NAMALWA (cell line): ENCODE measurements at places on chromosomes 1 and 21.

DNA sequence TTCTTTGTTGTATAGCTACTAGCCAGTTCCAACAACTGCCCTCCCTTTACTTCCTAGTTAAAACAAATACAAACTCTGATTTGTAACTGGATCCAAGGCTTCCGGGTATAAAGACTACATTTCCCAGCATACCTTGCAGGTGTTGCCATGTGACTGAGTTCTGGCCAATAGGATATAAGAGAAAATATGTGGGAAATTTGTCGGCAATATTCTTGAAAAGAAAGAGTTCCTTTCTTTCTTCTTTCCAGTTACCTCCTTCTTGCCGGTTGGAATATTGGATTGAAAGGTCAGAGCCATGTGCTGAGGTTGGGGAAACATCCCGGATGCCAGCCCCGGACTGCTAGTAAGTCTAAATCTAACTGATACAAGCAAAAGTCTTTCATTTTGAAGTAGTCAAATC lies 23.0 kb upstream of the ZBTB40 start:
- DNase-seq = peak; percentile 90

- DNase-seq = no peak
Measured at GRCh38 chr21:42081931-42082381, 10.8 kb downstream of the UMODL1 start.

DNA sequence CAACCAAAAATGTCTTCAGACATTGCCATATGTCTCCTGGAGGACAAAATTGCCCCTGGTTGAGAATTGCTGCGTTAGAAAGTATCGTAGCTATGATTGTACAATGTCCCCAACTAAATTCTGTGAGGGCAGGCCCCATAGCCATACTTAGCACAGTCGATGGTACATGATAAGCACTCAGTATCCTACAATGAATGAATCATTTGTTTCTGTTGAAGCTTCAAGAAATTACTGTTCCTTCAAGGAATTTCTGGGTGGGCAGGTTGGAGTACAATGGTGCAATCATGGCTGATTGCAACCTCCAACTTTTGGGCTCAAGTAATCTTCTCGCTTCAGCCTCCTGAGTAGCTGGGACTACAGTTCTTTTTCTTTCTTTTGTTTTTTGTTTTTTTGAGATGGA lies 4.7 kb downstream of the CAP1 start:
- DNase-seq = no peak

GRCh38 chr1:113088972-113089371 lies 16.0 kb downstream of the LRIG2 start:
- DNase-seq = no peak

GRCh38 chr1:183588827-183589226 lies 1.4 kb downstream of the NCF2 start:
- no peak for DNase-seq

DNA sequence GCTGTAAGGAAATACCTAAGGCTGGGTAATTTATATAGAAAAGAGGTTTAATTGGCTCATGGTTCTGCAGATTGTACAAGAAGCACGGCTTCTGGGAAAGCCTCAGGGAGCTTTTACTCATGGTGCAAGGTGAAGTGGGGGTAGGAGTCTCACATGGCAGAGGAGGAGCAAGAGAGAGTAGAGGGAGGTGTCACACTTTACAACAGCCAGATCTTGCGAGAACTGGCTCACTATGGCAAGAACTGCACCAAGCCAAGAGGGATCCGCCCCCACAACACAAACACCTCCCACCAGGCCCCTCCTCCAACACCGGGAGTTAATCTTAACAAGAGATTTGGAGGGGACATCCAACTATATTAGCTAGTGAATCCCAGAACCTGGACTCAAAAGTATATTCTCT lies 135.4 kb upstream of the SOD1 start:
- DNase-seq = no peak

DNA sequence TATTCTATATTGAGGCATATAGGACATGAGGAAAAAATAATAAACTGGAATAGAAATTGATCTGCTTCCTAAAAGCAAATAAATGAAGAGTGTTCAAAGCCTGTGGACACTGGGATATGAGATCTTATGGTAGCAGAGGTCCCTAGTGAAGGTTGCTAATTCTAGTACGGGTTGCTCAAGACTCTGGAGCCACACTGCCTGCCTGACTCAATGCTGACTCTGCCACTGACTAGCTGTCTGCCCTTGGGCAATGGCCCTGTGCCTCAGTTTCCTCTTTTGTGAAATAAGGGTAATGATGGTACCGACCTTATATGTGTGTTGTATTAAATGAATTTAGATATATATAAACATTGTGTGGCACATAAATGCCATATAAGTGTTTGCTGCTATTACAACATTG lies 59.0 kb upstream of the C1orf53 start:
- DNase-seq = no peak

GRCh38 chr21:45886610-45887026 lies 95.0 kb upstream of the COL6A1 start:
- no peak for DNase-seq

DNA sequence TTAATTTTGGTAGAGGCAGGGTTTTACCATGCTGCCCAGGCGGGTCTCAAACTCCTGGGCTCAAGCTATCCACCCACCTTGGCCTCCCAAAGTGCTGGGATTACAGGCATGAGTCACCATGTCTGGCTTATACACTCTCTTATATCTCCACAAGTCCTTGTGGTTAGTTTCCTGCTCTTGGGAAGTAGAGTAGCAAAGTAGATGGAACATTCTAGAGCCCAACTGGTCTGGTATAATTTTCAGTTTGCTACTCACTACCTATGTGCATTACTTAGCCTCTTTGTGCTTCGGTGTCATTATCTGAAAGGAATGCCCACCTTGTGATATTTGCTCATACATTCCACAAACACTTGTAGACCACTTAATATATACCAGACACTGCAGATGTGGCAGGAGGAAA lies 96.6 kb upstream of the IPO9 start:
- no peak for DNase-seq

- DNase-seq = no peak
Measured at GRCh38 chr1:92653605-92654381, 131.1 kb downstream of the EVI5 start.

GRCh38 chr1:26210147-26210870 lies 19.9 kb downstream of the CATSPER4 start:
- no peak for DNase-seq

DNA sequence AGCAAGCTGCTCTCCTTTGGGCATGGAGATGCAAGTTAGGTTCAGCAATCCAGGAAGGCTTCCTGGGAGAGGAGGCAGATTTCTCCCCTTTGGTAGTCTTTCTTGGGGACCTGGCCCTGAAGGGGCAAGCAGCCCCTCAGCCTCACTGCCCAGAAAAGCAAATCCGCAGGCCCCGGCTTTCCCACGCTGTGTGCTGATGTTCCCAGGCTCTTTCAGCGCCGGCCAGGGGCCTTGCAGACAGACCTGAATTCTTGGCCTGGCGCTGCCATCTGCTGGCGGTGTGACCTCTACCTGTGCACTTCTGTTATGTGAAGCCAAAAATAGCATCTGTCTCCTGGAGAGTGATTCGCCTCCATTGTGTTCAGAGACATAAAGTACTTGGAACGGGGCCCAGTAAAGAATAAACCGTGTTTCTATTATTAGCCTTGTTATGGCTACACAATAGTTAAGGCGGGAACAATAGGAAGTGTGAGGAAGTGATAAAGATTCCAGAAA lies 64.8 kb downstream of the ALPL start:
- DNase-seq = peak; percentile 45

DNA sequence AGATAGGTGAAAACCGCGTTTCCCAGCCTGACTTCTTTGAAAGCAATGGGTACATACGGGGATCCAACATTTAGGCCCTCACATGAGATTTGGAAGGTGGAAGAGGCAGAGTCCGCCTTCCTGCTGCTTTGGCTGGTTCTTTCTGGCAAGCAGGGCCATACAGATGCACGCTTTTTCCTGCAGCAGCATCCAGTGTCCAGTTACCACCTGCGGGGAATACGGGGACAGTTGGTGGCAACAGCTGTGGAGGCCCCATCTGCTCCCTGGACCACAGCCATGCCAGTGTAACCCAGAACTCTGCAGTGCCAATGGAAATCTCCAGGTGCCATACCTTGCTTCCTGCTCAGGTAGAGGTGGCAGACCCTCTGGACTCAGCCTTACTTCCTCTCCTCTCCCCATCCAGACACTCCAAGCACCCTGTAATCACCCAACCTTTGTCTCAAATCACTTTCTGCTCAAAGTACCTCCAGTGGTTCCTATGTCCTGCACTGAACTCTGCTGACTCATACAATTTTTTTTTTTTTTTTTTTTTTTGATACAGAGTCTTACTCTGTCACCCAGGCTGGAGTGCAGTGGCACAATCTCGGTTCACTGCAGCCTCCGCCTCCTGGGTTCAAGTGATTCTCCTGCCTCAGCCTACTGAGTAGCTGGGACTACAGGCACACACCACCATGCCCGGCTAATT lies 68.3 kb downstream of the SLC16A1 start:
- DNase-seq = no peak

DNA sequence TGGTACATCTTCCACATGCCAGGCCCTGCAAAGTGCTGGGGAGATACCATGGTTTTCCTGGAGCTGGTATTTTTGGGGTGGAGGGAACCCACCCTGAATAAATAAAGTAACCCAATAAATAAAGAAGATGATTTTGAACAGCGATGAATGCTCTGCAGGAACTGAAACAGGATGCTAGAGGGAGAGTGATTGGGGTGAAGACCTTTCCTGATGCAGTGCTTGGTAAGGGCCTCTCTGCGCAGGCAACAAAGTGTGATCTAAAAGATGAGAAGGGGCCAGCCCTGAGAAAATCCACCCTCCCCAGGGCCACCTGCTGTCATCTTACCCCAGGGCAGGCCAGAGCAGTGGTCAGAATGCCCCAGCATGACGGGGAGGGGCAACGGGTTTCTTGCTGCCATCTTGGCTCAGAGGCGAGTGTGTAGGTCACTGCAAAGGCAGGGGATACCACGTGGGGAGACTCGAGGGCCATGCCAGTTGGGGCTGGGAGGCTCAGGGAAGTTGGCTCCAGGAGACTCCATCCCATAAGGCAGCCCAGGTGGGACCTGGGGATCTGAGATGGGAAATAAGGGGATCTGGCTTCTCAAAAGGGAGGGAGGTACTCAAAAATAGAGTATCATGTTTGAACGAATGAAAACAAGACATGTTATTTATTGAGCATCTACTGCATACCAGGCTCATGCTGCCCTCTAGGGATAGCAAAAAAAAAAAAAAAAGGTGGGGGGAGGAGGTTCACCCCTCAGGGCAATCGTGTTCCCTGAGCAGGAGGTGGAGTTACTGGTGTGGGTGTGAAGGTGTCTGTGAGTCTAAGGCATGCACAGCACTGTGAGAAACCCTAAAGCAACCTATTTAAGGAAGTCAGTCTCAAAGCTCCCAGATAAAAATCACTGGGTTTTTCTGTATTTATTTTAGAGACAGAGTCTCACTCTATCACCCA lies 2.8 kb downstream of the SRARP start:
- peak; percentile 49 for DNase-seq

- DNase-seq = peak; percentile 58
Measured at GRCh38 chr1:152870831-152871730, 7.0 kb upstream of the SMCP start.

- DNase-seq = no peak
Measured at GRCh38 chr1:35707601-35708440, 10.9 kb downstream of the C1orf216 start.

DNA sequence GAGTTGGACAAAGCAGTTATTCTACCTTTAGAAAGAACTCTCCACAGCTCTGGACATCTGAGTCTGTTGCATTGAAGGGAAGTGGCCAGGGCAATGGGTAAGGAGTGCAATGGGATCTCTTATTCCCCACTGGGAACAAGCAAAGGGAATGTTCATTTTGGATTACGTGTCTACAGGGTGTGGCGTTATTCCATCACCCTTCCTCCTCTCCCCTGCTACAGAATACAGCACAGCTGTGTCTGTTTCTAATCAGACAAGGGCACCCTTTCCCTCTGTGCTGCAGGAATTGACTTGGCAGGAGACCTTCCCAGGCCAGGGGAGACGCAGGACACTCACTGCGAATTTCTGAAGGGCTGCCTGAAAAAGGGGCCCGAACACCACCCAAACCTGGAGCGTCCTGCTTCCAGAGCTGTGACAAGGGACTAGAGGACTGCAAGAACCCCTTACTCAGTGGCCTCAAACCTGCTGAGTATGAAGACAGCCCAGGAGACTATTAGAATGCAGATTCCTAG lies 163.6 kb upstream of the RAB4A start:
- no peak for DNase-seq
